ENCODE measurements at places on chromosomes 16 and 17.

DNA sequence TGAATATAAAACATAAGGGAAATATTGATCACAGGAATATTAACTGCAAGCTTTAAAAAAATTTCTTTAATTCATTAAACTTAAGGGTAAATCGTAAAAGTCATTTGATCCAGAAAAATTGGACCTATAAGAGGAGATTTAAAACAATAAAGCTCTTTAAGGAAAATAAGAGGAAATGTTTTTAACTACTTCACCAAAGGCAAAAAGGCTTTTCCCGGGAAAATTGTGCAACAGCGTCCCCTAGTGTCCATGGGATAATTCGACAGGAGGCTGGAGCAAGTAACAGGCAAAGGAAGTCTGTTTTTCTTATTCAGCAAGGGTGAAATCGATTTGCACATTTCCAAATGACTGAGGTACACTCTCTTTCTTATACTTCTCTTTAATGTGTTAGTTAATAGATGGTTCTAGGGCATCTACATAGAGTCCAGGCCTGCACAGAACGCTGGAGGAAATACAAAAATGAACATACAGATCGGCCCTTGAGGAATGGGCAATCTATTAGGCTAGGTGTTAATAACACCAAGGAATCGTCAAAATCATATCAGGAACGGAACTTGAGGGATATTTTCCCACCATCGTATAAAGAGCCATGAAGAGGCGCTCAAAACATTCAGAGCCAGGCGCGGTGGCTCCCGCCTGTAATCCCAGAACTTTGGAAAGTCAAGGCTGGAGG, 61.4 kb downstream of the ZNF18 start:
- peak; percentile 11 for DNase-seq

GRCh38 chr17:74807441-74807840, 31.3 kb upstream of the NAT9 start:
- DNase-seq = no peak

DNA sequence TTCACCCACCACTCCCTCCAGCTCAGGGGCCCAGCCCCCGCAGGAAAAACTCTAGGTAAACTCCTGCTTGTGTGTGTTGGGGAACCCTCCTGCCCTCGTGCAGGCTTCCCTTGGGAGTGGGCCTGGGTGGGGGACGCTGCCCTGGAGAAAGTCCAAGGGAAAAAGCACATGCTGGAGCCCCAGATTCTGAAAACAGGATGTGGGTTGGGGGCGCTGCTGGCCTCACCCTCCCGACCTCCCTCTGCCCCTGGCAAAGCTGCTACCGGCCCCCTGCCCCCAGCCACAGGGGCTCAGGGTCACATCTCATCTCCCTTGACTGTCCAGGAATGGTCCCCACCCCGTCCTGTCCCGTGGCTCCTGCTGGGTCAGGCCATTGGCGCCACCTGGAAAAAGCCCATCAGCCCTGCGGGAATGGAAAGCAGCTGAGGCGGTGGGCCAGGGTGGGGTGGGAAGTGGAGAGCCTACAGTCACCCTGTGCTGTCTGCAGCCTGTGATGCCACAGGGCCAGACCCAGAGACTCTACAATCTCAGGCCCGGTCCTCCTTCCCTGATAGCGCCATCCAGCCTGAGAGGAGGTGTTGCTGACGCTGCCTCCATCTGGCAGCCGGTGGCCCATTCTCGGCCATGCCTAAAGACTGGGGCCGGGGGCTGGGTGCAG, 2.5 kb upstream of the GJD3 start:
- DNase-seq = no peak

- DNase-seq = no peak
Measured at GRCh38 chr16:89864527-89864820, 8.9 kb upstream of the TCF25 start.

GRCh38 chr17:65697661-65698060, 136.2 kb upstream of the AXIN2 start:
- no peak for DNase-seq

DNA sequence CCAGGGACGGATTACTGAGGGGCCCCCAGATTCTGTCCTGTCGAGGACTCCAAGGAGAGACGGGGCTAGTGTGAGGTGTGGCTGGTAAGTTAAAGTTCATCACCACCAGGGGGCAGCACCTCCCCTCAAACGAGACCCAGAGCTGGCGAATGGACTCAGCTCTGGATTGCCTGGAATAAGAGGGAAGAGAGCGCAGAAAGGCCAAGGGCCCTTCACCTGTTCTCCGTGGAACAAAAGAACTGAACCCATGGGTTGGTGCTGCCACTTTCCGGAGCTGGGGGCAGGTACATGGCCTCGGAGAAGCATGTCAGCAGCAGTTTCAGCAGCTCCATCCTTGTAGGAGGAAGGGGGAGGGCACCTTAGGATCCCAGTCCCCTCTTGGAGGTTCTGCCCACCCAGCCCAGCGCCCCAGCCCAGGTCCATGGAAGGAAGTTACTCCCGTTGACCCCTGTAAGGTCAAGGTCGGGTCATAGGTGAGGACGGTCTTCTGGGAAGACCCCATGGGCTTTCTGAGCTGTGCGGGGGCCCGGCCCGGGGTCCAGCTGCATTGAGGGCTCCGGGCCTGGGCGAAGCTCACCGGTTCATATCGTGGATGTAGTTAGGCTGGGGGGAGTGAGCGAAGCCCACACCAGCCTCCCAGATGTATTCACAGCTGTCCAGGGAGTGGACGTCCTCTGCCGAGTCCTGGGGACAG, 10.8 kb downstream of the HID1 start:
- peak; percentile 96 for DNase-seq

DNA sequence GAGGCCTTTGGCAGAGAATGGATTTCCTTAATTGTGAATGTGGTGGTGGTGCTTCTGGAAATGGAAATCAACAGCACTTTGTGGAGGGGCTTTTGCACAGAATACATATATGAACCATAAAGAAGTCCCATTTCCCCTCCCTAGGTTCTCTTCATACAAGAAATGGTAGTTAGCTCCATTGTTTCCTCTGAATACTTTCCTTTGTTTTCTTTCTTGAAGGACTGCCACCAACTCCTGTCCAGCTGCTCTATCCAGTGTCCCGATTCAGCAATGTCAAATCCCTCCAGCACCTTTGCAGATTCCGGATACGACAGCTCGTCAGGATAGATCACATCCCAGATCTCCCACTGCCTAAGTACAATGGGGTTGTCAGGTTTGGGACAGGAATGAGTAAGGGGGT, 33.2 kb upstream of the ARHGAP23 start:
- DNase-seq = no peak
